ENCODE measurements at places on chromosomes 3 and 15.

DNA sequence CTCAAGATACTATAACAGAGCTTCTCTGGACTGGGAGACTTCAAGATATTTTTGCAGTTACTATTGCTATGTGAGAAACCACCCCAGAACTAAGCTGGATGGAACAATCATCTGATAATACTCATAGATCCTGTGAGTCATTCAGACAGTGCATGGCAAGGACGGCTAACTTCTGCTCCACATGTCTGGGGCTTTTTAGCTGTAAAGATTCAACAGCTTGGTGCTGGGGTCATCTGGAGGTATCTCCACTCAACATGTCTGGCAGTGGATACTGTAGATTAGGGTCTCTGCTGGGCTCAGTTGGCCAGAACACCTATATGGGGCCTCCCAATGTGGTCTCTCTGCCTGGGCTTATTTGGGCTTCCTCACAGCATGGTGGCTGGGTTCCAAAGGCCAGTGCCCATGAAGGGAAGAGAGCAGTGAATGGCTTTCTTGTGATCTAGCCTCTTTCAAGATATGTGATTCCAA is 117.3 kb upstream of the SLC7A14 start:
- no peak for DNase-seq

GRCh38 chr3:37862903-37863815 is 1.5 kb downstream of the CTDSPL start:
- no peak for DNase-seq

GRCh38 chr3:42732829-42733459 is 30.3 kb upstream of the HHATL start:
- no peak for DNase-seq

DNA sequence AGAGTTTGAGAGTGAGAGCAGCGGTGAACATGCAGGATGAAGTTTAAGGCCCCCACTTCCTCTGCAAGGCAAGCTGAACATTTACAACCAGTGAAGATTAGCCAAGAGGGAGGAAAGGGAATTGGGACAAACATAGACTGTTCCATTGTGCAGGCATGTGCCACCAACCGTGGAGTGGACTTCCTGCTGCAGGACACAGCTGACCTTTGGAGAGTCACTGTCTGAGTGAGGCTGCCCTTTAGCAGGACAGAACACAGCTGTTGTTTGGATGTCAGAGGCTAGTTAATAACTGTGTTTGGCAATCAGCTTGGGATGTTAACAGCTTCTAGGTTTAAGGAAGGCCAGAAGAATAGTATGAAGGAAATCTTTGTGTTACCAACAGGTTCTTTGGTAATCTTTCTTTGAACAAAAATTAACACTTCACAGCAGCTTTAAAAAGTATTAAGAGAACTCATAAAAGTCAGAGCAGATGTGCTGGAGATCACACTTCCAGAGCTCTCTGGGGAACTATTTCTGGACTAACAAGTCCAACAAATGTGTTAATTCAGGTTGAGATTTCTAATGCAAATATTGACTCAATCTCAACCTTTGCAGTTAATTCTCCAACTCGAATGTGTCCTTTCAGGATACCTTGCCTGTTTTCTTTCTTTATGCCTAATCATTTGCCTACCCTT is 31.4 kb downstream of the CTDSPL start:
- no peak for DNase-seq

GRCh38 chr15:48775546-48775945 is 35.3 kb downstream of the CEP152 start:
- DNase-seq, result no peak

GRCh38 chr15:80946576-80946975 is 43.0 kb downstream of the MESD start:
- DNase-seq, result no peak
